ENCODE measurements at places on chromosomes 6 and 20.

- DNase-seq: no peak
Observed at GRCh38 chr6:35084511-35085203, 56.5 kb downstream of the TCP11 start.

- no peak for DNase-seq
Observed at GRCh38 chr6:2477666-2478065, 232.3 kb upstream of the GMDS start.

GRCh38 chr20:30486103-30486478, 771.4 kb upstream of the DEFB115 start:
- DNase-seq: no peak

DNA sequence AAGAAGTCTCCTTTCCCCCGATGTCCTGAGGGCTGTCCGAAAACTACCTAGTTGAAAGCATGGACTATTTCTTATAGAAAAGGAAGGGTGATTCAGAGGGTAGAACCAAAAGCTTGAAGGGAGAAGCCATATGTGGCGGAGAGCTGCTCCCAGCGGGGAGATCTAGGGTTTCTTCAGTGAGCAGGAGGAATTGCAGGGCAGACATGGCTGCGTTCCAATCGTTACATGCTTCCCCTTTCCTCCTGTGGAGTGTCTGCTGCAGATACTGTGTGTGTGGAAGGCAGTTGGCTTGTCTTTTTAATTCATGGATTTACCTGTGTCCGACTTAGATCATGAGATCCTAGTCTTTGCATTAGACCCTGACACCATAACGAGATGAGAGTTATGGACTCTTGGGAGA, 799.5 kb downstream of the QKI start:
- no peak for DNase-seq

DNA sequence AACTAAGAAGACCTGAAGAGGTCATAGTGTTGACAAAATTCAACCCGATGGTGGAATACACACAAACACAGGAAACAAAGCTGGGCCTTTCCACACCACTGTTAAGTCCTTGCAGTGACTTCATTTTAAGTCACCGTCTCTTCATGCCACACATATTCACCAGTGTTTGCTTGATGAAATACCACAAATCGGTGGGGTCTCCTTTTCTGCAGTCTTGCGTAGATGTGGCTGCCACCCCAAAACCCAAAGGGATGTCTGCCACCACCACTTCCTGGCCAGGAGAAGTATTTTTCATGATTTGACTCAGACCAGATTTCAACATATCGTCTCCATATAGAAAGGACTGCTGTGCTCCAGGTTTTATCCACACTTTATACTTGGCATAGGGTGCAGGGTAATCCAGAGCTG, 11.0 kb upstream of the COL10A1 start:
- DNase-seq: no peak

GRCh38 chr6:89458704-89459103, 25.8 kb downstream of the ANKRD6 start:
- no peak for DNase-seq

DNA sequence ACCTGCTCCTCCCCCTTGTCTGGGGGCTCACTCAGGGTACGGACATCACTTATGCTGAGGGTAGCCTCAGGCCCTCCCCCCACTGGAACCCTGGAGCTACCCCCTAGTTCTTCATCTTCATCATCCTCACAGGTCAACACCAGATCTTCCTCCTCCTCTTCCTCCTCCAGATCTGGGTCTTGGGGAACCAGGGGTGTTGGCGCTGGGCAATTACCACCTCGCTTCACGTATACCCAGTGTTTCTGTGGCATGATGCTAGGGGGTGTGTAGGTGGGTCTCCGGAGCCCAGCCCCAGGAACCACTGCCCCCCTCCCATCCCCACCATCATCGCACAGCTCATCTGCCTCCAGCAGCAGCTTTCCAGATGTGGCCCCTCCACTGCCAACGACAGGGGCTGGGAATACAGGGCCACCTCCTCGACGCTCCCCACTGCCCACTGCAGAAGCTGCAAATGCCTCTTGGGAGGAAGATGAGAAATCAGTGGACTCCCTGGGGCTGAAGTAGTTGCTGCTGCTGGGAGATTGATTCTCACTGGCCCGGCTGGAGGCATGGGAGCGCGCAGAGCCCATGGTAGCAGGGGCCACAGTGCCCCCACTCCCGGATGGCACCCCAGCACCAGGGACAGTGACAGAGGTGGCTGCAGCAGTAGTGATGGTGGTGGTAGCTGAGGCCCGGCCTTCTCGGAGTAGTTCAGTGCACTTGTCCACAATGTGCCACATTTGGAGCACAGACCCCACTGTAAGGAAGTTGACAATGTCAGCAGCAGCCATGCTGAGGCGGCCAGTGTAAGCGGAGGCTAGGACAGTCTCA, 1.5 kb downstream of the ZBTB22 start:
- no peak for DNase-seq

DNA sequence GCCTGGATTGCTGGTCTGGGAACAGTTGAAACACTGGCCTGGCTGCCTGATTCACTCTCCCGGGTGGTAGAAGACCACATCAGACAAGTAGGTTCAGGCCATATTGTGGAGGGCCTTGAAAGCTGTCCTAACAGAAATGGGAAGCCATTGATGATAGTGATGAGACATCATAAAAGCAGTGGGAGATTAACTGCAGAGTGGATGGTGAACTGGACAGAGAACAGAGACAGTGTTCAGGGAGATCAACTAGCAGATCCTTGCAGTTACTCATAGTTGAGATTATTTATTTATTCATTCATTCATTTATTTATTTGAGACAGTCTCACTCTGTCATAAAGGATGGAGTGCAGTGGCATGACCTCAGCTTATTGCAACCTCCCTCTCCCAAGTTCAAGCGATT, 30.2 kb upstream of the MCM3 start:
- no peak for DNase-seq

GRCh38 chr6:150272264-150272975, 96.4 kb upstream of the IYD start:
- no peak for DNase-seq

GRCh38 chr6:154602708-154603107, 92.2 kb upstream of the CNKSR3 start:
- no peak for DNase-seq

GRCh38 chr6:3176562-3177355, 19.4 kb upstream of the TUBB2A start:
- no peak for DNase-seq

GRCh38 chr20:12177657-12178293, 260.1 kb downstream of the BTBD3 start:
- DNase-seq: no peak

DNA sequence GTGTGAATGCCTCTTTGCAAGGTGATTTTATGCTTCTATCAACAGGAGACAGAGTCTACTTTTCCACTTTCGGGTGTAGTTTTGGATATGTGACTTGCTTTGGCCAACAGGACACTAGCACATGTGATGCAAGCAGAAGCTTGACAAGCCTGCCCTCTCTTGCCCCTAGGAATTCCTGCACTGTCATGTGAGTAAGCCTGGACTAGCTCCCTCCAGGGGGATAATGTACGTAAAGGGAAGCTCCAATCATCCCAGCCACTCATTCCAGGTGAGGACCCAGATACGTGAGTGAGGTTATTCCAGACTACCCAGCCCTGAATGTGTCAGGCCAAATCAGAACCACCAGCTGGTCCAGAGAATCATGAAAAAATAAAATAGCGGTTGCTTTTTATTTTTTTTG, 33.3 kb downstream of the BEND3 start:
- DNase-seq: no peak

GRCh38 chr6:115133790-115134189, 791.0 kb upstream of the HS3ST5 start:
- DNase-seq: no peak

DNA sequence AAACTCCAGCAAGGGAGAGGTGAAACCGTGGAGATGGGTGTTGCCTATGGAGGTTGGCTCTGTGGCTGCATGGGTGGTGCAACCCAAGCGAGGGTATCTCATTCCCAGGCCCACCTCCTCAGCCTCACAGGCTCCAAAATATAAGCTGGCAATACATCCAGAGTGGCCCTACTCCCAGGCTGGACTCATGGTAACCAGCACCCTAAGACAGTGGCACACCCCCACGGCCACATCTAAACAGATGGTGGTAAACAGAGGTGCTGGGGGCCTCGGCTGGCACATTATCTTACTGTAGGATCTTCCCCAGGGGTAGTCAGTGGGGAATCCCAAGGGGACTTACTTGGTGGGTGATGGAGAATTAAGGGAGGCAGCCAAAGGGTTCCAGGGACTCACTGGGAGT, 33.7 kb upstream of the CCND3 start:
- no peak for DNase-seq

DNA sequence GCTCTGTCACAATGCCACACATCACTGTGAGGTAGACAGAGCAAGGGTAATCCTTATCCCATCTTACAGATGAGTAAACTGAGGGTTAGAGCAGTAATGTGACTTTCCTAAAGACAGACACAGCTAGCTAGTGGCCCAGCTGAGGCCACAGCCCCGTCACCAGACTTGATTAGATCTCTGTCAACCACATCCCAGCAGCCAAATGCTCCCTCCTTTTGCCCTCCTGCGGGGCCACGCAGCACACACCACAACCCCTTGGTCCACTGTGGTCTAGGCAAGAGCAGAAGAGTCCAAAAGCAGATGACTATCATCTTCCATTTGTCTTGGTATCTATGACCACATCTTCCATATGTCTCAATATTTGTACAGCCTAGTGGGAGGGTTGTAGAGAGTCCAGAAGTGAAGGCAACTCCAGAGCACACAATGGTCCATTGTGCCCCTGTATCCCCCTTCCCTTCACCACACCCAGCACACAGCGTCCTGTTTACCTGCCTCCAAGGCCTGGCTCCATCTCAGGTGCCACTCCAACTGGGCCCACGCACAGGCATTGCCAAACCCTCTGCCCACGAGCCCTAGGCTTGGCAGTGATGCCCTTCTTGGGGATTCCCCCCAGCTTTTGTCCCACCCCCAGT, 47.1 kb upstream of the FOXP4 start:
- no peak for DNase-seq

Data from stimulated activated CD4-positive, alpha-beta T cell treated with anti-CD3 and anti-CD28 coated beads, TNF-alpha, amount 100 ng/mL, for 24 hours (primary cell).